B cell (primary cell): ENCODE measurements at places on chromosomes 4 and X.

GRCh38 chr4:15847746-15848145 lies 69.6 kb downstream of the CD38 start:
- DNase-seq: no peak

- DNase-seq: no peak
These were observed 37.6 kb downstream of the ARFIP1 start for GRCh38 chr4:152817331-152817730.

- DNase-seq: peak; percentile 71
These were observed 248.5 kb upstream of the CXXC4 start for GRCh38 chr4:104743215-104743653.

GRCh38 chrX:15988661-15989603 lies 134.3 kb upstream of the AP1S2 start:
- DNase-seq: peak; percentile 41

- no peak for DNase-seq
These were observed 161.7 kb downstream of the RBMX2 start for GRCh38 chrX:130563476-130563875.

- no peak for DNase-seq
These were observed 9.4 kb downstream of the NPY5R start for GRCh38 chr4:163353054-163353453.

DNA sequence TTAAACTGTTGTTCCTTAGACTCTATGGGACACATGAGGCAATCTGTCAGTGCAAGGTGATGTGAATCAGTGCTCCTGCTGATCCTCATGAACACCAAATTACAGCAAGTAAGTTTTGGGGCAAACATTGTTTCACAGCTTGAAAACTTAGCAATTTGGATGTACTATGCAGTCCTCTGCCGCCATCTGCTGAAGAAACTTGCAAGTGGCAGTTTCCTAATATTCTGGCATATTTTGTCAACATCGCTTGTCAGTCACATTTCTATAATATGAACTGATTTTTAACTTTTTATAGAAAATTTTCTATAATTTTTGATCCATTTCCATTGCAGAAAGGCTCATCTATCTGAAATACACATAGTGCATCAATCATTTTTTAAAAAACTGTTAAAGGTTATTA lies 56.3 kb downstream of the ZAR1 start:
- peak; percentile 19 for DNase-seq

DNA sequence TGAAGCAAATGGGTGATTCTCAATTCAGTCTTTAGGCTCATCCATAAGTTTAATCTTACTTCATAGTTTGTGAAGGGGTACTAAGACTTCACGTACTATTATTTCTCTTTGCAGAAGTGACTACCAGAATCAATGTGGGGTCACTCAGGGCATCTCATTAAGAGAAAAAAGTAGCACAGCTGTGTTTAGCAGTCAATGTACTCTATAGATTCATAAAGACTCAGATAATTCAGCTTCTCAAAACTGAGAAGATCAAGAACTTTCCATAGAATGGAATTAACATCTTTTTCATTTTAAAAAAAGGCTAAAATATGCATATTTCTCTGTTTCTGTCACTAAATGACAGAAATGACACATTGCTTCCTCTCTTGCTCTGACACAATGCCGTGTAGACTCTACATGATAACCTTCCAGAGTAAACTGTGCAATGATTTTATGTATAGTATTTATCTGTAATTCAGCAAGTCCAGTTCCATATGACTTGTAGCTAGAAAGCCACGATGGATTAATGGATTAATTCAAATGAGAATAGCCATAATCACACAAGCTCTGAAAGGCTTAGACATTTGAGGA lies 20.3 kb upstream of the LSM6 start:
- DNase-seq: no peak

GRCh38 chrX:130631011-130631410 lies 229.2 kb downstream of the RBMX2 start:
- DNase-seq: no peak

- peak; percentile 70 for DNase-seq
These were observed 22.8 kb upstream of the SH3RF1 start for GRCh38 chr4:169293343-169294176.

GRCh38 chr4:110953898-110954297 lies 331.0 kb upstream of the PITX2 start:
- DNase-seq: no peak

- DNase-seq: no peak
These were observed 1.9 kb upstream of the G3BP2 start for GRCh38 chr4:75675004-75675531.

- peak; percentile 57 for DNase-seq
These were observed at the start of gene DCLK2 for GRCh38 chr4:150078041-150078578. Gene DCLK2 (plus strand): TSS chr4:150078445. CDS start chr4:150079028, 583 bp downstream.

DNA sequence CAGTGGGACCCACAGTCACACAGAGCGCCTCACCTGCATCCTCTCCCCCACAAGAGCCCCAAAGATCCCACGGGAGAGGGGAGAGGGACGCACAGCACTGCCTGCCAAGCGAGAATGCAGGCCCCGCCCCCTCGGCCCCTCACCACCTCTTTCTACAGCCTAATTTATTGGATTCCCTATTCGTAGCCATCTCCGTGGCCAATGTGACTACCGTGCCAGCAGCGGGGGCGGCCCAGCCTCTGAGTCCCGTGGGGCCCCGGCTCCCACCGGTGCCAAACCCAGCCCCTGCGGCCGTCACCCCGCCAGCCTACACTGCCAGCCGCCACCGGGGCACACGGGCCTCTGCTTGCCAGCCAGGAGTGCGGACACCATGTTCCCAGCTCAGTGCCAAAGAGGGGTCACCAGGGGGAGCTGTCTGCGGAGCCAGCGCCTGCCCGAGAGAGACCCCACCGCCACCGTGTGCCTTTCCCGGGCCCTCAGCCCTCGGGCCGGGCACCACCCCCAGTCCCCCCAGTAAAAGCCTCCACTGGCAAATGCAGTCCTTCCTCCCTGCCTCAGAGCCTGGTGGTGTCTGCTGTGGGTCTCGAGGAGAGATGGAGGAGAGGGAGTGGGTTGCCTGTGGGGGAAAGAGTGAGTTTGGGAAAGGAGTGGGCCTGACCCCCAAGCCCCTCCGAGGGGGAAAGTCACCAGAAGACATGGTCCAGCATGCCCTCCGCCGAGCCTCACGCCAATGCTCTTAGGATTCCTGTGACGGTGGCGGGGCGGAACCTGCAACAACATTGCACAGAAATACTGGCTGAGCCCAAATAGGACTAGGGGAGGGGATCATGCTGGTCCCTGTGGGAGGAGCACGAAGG lies 19.6 kb upstream of the PLXNB3 start:
- DNase-seq: peak; percentile 34

GRCh38 chr4:168766604-168767316 lies 243.3 kb downstream of the CBR4 start:
- no peak for DNase-seq

DNA sequence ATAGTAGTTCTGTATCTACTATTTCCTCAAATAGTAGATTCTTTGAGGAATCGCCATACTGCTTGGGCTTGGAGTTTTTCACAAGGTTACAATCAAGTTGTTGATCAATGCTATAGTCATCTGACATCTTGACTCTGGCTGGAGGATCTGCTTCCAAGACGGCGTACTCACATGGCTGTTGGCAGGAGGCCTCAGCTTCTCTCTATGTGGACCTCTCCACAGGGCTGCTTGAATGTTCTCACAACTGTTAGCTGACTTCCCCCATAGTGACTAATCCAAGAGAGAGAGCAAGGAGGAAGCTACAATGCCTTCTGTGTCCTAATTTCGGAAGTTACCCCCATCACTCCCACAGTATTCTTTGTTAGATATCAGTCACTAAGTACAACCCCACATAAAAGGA lies 10.3 kb downstream of the EGFL6 start:
- no peak for DNase-seq

DNA sequence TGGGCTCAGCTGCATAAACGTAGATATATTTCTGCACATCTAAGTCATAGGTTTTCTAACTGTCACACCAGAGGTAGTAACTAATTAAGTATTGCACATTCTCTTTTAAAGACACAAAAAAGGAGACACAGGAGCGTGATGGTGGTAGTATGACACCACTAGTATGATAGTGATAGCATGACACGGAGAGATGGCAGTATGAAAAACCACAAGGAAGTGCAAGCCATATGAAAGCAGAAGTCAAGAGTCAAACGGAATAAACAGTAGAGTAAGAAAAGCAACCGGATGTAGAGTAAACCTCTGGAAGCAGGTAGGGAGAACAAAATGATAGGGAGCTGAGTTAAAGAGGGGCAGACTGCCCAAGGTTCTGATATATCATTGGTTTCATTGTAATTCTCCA lies 382.2 kb upstream of the INTU start:
- no peak for DNase-seq

DNA sequence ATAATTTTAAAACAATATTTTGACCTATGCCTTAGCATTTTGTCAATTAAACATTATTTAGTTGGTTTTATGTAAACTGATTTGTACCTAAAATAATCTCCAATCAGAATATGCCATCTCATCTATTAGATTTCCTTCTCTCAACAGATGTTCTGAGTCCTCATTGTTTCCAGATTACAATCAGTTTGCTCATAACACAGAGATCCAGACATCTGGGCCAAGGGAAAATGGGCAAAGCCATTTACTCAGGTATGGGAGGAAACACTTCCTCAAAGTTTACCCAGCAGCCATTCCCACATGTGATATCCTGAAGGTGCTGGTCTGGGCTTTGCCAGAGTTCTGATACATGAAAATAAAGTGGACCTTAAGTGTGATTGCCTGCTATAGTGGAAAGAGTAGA lies 217.9 kb upstream of the GPC4 start:
- no peak for DNase-seq

- DNase-seq: no peak
These were observed 44.9 kb upstream of the PHF8 start for GRCh38 chrX:54089191-54089590.

DNA sequence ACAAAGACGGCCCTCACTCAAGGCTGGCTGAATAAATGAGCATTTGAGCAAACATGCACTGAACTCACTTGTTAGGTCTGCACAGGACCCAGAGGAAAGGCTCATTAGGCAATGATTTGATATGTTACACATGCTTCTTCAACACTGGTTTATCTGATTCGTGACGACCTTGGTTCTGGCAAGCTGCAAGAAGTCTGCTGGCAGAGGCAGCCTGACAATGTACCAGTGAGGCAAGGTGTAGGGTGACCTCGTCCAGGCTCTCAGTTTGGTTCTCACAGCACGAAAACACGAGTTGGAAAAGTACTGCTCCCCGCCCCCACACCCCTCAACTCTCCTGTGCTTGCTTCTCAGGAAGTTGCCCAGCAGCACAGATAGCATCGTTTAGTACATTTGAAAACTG lies 63.1 kb upstream of the CITED1 start:
- DNase-seq: no peak

DNA sequence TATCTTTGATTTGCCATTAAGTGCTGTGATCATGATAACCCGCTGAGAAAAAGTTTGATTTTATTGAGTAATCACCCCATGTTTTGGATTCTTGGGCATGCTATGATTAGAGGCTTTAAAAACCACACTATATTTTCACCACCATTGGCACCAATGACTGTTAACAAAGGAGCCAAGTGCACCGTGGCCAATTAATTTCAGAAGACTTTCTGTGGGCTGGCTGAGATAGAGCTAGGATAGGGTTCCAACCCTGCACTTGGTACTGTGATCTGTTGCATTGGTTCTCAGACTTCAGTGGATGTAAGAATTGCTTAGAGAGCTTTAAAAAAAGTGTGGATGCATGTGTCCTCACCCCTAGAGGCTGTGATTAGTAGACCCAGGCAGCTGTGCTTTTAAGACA lies 32.4 kb downstream of the OCRL start:
- no peak for DNase-seq

GRCh38 chr4:176350671-176351070 lies 30.9 kb downstream of the SPCS3 start:
- no peak for DNase-seq

GRCh38 chr4:2168469-2169319 lies 73.2 kb downstream of the HAUS3 start:
- DNase-seq: no peak

- peak; percentile 82 for DNase-seq
These were observed 947 bp upstream of the RPL10 start for GRCh38 chrX:154396973-154397887.

DNA sequence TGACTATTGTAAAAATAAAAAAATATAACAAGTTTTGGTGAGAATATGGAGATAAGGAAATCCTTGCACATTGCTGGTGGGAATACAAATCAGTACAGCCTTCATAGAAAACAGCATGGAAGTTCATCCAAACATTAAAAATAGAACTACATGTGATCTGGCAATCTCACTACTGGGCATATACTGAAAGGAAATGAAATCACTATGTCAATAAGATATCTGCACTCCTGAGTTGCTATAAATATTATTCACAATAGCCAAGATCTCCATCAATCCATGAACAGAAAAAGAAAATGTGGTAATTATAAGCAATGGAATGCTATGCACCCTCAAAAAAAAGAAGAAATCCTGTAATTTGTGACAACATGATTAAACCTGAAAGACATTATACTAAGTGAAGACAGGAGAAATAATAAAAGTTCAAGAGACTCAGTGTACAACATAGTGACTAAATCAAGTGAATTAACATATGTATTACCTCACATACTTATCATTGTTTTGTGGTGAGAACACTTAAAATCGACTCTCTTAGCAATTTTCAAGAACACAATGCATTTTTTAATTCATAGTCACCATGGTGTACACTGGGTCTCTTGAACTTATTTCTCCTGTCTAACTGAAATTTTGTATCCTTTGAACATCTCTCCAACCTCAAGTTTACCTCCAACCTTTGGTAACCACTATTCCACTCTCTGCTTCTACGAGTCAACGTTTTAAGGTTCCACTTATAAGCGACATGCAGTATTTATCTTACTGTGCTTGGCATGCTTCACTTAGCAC lies 1703.7 kb upstream of the AGA start:
- no peak for DNase-seq

GRCh38 chr4:155643087-155643486 lies 23.6 kb upstream of the GUCY1A1 start:
- DNase-seq: no peak

GRCh38 chr4:34039766-34040165 lies 2204.5 kb downstream of the ARAP2 start:
- no peak for DNase-seq

GRCh38 chrX:132171478-132171877 lies 43.7 kb upstream of the FRMD7 start:
- DNase-seq: no peak

- DNase-seq: no peak
These were observed 404.7 kb downstream of the NAF1 start for GRCh38 chr4:162761965-162762364.

- no peak for DNase-seq
These were observed 174.5 kb upstream of the DKK2 start for GRCh38 chr4:107210450-107211239.

GRCh38 chr4:125244848-125245450 lies 69.8 kb upstream of the FAT4 start:
- DNase-seq: no peak

GRCh38 chr4:113472864-113473263 lies 288.7 kb downstream of the CAMK2D start:
- DNase-seq: no peak

DNA sequence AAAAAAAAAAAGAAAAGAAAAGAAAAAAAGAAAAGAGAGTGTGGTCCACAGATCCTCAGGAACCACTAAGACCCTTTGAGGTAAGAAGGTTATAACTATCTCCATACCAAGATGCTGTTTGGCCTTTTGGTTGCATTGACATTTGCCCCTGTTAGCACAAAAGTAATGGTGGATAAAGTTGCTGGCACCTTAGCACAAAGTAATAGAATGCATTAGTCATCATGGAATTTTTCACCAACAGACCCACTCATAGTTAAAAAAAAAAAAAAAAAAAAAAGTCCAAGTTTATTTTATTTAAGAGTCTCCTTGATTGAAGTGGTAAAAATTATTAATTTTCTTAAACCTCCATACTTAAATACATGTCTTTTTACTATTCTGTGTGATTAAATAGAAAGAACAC lies 78.4 kb upstream of the RBPJ start:
- no peak for DNase-seq
